Left cardiac atrium (tissue), 4 donors: ENCODE measurements at places on chromosomes 12 and 14.

DNA sequence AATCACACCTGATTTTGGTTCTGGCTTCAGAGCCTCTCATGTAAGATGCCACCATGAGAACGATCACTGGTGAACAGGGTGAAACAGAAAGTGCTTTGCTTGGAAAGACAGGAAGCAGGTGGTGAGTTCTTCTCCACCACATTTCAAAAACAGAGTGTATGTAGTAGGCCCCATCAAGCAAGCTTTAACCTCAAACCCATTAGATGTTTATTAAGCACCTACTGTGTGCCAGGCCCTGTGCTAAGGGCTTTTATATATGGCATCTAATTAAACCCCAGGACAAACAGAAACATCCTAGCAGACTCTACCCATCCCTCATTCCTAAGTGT lies 47.8 kb upstream of the MED13L start:
- DNase-seq = no peak

- DNase-seq = no peak
Measured at GRCh38 chr12:59700153-59700450, 104.3 kb downstream of the SLC16A7 start.

- peak; percentile 26 for DNase-seq
Measured at GRCh38 chr12:23950210-23950774, 822 bp upstream of the SOX5 start.

- peak; percentile 81 for DNase-seq
Measured at GRCh38 chr12:122097927-122098756, 19.6 kb downstream of the MLXIP start.

DNA sequence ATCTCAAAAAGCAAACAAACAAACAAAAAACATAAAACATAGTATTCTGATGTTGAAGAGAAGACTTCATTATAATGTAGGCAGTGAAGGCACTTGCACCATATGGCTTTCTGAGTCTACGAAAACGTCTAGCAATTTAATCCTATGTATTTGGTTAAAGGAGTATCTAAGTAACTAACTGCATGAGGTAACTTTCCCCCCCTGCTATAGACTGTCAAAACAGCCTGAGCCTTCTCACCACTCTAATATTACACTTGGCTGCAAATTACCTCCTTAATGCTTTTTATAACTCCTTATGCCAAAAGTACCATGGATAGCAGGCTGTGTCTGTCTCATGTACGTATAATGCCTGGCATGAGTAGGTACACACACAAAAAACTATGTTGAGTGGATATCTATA lies 607.6 kb upstream of the FLRT2 start:
- DNase-seq = no peak

DNA sequence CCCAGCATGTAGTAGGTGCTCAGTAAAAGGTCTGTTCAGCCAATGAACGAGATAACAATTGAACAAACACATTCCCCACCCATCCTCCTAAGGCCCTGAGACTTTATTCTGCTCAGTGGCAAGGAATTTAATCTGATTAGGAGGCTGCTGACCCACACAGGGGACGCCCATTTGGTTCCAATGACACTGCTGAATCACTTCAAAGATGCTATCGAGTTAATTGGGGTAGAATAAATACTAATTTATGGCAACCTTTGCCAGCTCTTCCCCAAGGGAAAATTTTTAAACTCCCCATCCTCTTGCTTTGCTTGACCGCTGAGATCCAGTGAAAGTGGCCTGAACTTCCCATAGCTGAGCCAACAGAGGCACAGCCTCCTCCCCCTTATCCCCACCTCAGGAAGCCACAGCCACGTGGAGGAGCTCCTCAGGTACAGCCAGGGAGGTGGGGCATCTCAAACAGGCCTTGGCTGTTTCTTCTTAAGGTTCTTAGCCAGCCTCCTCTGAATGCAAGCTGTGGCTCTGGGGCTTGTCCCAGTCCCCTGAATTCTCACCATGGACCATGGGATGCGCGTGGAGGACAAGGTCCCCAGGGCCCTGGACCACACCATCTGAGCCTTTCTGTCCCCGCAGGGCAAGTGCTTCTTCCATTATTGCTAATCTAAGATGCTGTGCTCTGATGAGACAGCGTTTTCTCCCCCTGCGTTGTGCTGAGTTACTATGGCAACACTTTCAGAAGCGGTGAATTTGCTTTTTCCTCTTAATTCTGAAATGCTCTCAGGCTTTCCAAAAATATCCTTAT lies 26.7 kb downstream of the C14orf132 start:
- DNase-seq = no peak

GRCh38 chr12:107492393-107493134 lies 193.0 kb upstream of the PWP1 start:
- no peak for DNase-seq

GRCh38 chr12:19166387-19166786 lies 36.9 kb downstream of the PLEKHA5 start:
- no peak for DNase-seq

- DNase-seq = no peak
Measured at GRCh38 chr12:94305130-94305957, 154.3 kb downstream of the CEP83 start.

- DNase-seq = no peak
Measured at GRCh38 chr12:53866727-53867126, 71.9 kb upstream of the HOXC13 start.

DNA sequence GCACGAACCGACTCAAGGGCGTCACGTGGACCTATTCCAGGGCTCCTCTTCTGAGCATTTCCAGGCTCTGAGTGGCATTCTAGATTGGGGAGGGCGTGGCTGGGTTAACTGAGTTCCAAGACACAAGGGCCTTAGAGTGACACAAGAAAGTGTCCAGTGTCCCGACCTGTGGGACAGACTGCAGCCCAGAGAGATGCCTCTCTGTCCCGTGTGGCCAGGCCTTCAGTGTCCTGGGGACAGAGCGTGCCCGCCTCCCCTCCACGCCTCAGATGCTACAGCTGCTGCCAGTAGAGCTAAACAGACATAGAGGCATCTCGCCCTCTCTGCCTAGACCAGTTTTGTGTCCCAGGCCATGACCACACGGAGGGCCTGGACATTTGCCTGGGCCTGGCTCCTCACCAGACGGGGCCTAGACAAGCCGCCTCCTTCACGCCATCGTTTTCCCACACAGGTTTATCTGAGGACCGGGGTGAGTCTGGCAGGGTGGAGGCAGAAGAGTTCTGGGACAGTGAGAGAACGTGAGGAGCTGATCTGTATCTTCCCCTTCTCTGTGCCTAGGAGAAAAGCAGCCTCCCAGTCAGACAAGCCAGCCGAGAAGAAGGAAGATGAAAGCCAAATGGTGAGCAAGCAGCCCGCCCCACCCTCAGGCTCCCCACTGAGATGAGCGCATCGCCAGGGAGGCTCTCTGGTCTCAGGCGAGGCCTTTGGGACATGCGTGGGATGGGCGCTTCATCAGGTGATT lies 27.1 kb downstream of the DEGS2 start:
- peak; percentile 47 for DNase-seq

- no peak for DNase-seq
Measured at GRCh38 chr12:22231836-22232235, 102.7 kb downstream of the ST8SIA1 start.

DNA sequence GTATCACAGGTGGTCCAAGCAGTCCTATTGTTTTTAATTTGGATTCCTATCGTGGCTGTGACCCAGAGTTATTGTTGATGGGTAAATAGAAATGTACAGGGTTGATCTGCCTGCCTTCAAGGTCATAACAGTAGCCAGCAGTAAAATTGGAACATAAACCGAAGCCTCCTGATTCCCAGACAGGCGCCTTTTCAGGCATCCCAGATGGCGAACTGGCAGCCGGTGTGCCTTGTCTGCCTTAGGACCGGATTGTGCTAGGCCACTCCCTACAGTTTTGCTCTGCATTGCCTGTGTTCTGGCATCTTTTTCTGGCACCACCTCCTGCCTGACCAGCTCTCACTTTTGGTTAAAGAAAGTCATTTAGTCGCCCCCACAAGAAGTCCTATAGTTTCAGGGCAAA lies 22.2 kb downstream of the TMEM117 start:
- no peak for DNase-seq

GRCh38 chr12:50715174-50715573 lies 48.7 kb upstream of the ATF1 start:
- DNase-seq = no peak

- DNase-seq = no peak
Measured at GRCh38 chr12:108321688-108322087, 17.4 kb downstream of the CMKLR1 start.

GRCh38 chr14:32633224-32633859 lies 304.2 kb downstream of the AKAP6 start:
- no peak for DNase-seq

- peak; percentile 42 for DNase-seq
Measured at GRCh38 chr14:25121337-25122129, 71.6 kb upstream of the STXBP6 start.

DNA sequence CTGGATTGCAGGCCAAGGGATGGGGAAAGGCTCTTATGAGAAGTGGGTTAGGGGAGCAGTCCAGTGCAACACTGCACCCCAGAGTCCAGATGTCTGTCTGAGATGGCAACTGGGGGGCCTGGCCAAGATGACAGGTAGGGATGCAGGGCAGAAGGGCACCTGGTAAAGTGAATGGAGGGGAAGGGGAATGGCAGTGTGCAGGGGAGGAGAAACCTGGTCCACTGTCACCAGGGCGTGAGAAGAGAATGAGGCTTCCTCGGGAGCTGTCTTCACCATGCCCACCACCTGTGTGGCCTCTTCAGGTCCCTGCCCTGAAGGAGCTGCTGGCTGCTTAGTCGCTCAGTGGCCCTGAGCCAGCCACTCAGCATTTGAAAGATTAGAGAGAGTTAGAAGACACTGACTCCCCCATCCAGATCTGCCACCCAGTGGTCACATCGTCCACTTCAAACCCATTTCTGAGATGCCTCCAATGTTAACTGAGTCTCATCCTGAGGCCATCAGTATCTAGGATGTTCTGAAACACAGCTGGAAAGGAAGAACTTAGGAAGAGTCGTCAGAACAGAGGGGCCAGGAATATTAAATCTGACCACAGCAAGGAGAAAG lies 57.3 kb downstream of the PLEKHG3 start:
- DNase-seq = no peak

DNA sequence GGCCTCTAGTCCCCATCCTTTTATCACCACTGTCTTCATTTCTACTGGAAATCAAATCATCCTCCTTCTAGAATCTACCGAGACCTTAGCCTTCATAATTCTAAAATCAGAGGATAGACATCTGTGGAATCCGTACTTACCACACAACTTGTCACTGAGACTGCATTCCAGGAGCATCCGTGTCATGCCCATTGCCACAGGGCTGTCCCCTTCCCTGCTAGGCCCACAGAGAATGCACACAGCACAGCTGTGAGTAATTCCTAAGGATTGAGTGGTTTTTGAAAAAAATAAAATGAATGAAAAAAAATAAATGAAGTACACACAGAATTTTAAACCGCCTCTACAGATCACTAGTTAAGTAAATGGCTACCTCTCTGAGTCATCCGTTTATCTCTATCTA lies 21.0 kb upstream of the MAGOHB start:
- no peak for DNase-seq

GRCh38 chr14:58138714-58139482 lies 13.1 kb downstream of the ARMH4 start:
- DNase-seq = no peak

- no peak for DNase-seq
Measured at GRCh38 chr12:42585154-42585840, 4.2 kb downstream of the PRICKLE1 start.

- DNase-seq = no peak
Measured at GRCh38 chr12:26871985-26872384, 39.0 kb upstream of the ITPR2 start.

- no peak for DNase-seq
Measured at GRCh38 chr14:89171168-89171567, 245.9 kb downstream of the FOXN3 start.

GRCh38 chr14:71467361-71467811 lies 464.8 kb upstream of the RGS6 start:
- no peak for DNase-seq

- DNase-seq = no peak
Measured at GRCh38 chr14:64265222-64265621, 28.9 kb downstream of the ESR2 start.

GRCh38 chr12:118376089-118377020 lies at the start of gene SUDS3:
Gene SUDS3 (plus strand): TSS chr12:118376555. CDS start chr12:118376692, 137 bp downstream.
- DNase-seq = peak; percentile 91

GRCh38 chr14:44529026-44529425 lies 21.9 kb upstream of the FSCB start:
- DNase-seq = no peak

DNA sequence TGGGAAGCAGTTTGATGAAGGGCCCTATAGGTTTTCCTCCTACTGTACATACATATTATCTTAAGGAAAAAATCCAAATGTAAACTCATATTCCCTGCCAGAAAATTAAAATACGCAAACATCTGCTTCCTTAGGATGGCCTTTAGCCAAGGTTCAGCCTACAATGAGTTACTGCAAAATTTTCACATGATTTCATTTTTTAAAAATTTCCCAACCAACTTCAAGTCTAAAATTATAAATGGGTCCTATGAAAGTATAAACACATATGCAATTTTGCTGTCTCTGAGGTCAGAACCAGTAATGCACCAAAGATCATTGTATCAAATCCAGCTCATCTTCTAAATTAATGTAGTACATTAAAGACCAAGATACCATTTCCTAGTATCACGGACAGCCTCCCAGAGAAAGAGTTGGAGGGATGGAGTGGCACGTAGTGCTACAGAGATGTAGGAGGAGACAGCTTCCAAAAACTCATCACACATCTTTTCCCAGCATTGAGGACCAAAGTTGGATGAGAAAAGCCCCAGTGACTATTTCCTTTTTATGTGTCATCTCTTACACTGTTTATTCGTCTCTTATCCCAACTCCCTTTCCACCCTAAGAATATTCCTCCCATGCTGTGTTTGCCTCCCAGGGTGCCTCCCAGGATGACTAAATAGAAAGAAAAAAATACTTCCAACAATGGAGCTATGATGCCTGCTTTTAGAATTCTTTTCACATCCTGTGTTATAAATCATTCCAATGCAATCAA lies 92.3 kb upstream of the SLCO1C1 start:
- DNase-seq = no peak

DNA sequence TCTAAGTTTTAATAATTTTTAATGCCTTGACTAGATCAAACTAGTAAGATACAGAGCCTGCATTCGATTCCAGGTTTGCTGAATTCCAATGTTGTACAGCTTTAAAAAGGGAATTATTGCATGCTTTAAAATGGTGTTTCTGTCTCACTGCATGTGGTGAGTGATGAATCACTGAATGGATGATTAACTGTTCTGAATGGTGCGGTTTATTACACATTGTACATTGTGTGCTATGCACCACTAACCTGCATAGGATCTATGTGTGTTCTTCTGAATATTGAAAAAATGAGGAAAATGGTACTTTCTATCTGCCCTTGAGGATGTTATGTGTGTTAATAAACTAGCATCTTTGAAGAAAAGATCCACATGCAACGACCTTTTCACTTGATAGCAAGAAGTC lies 231.7 kb downstream of the NRXN3 start:
- DNase-seq = no peak
